ENCODE measurements at places on chromosomes 13 and 19.

- no peak for DNase-seq
These were observed 79.4 kb downstream of the MAP4K1 start for GRCh38 chr19:38538386-38538785.

GRCh38 chr19:50331221-50331993, 2.2 kb upstream of the KCNC3 start:
- DNase-seq, result no peak

- no peak for DNase-seq
These were observed 190.1 kb downstream of the FOXO1 start for GRCh38 chr13:40476175-40476958.

- DNase-seq, result no peak
These were observed 27.1 kb downstream of the MEGF8 start for GRCh38 chr19:42352301-42353259.

- DNase-seq, result no peak
These were observed 16.6 kb downstream of the MED4 start for GRCh38 chr13:48078251-48078656.

DNA sequence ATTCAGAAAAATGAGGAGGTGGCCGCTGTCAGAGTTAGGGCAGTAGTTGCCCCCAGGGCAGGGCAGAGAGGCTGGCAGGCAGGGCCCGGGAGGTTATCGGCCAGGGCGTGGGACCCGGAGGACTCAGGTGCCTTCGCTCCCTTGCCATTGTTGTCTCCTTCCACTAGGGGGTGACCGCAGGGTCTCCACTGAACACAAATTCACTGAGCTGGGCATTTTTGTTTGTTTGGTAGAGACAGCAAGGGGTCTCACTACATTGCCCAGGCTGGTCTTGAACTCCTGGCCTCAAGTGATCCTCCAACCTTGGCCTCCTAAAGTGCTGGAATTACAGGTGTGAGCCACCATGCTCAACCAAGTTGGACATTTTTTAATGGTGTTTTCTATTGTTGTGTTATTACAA, 25.1 kb downstream of the CARS2 start:
- no peak for DNase-seq

- DNase-seq, result no peak
These were observed 22.8 kb downstream of the TSHZ3 start for GRCh38 chr19:31326329-31327028.

DNA sequence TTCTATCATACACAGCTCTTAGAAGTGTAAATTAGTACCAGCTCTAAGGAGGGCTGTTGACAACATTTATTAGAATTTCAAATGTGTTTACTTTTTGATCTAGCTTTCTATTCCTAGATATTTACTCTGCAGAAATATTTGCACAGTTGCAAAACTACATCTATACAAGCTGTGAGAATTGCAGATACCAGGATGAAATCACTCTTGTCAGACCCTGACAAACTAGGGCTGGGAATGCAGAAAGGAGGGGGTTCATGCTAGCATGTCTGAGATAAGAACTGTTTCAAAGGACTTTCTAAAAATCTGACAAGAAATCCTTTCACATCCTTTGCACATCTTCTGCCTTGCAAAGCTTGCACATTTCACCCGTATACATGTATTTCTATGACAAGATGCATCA, 11.8 kb upstream of the PABPC3 start:
- no peak for DNase-seq

- DNase-seq, result no peak
These were observed 476.8 kb downstream of the DIAPH3 start for GRCh38 chr13:59686798-59687394.

DNA sequence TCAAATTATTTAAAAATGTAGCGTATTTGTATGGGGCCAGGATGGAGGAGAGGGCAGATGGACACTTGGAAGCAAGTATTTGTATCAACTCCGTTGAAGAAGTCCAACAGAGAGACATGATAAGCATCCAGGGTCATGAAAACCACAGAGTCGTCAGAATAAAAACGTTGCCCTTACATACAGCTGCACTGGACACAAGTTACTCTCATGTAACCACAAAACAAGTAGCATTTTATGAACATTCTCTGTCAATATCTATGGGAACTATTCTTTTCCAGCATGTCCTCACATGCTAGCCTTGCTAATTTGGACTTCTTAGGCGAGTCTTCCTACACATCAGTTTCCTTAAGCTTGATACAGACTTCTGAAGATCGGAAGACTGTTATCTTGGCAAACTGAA, 35.0 kb downstream of the EFNB2 start:
- no peak for DNase-seq

- no peak for DNase-seq
These were observed 7.7 kb upstream of the PTOV1 start for GRCh38 chr19:49843265-49843664.

GRCh38 chr13:50999641-51000040, 90.0 kb downstream of the RNASEH2B start:
- DNase-seq, result no peak

- DNase-seq, result no peak
These were observed 4.3 kb upstream of the CEACAM19 start for GRCh38 chr19:44666852-44667556.
